Substantia nigra (tissue), 51 donors: ENCODE measurements at places on chromosomes 6 and 20.
A peak's percentile ranks its signal among the peaks of the same experiment; 100 is the strongest.

DNA sequence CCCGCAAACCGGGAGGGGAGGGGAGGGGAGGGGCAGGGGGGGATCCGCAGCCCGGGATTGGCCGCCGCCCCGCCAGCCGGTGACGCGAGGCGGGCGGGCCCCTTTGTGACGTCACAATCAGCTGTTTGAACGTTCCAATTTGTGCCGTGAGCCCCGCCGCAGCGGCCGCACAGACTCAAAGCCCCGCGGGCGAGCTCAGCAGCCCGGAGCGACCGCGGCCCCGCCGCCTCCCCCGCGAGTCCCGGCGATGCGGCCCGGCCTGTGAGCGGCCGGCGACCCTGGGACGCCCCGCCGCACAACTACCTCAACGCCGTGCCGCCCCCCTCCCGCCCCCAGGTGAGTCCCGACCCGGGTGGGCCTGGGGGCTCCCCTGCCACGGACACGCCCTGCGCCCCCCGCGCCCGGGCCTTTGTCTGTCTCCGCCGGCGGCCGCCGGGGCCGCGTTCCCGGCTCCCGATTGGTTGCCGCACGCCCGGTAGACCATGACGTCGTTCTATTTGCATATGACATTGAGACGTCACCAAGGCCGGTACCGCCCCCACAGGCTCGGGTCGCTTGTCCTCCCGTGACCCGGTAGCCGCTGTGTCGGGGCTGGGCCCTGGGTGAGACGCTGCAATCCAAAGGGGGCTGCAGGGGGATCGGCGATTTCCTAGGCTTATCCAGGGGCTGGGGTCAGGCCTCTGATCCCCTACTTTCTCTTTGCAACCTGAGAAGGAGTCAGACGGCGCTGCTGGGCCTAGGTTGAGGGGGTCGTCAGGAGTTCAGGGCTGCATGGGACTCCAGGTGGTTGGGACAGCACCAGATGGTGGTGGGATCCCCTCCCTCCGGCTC lies at the start of gene TP53INP2:
TP53INP2 (plus strand) TSS at position 168 of the 831 bp plus-strand sequence. CDS start 4,396 bp downstream, outside the sequence.
- DNase-seq: peak; percentile 97

DNA sequence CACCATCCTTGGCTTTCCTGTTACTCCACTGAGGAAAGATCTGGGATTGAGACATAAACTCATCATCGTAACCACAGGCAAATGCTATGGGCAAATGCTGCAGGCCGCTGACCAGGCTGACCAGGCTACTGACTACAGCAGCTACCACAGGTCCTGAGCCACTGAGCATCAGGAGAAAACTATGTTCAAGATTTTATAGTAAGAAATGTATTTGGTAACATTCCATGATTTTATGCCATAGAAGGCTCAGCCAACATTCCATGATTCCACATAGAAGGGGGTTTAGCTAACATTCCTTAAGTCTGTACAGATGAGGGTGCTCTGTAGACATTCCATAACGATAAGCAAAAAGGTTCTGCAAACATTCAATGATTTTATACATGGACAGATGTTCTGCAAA lies 16.1 kb upstream of the B4GALT5 start:
- DNase-seq: no peak

GRCh38 chr6:165511807-165512206 lies 151.2 kb downstream of the PDE10A start:
- DNase-seq: no peak

GRCh38 chr20:2542361-2542760 lies 6.0 kb downstream of the TMC2 start:
- no peak for DNase-seq

- DNase-seq: no peak
Measured at GRCh38 chr20:59647271-59647670, 42.9 kb downstream of the PHACTR3 start.

- DNase-seq: no peak
Measured at GRCh38 chr6:160160450-160160849, 38.8 kb downstream of the SLC22A1 start.
